Stromal cell of bone marrow (primary cell): ENCODE measurements at places on chromosomes 16 and 17.

GRCh38 chr17:55200904-55201303, 63.9 kb upstream of the HLF start:
- DNase-seq = no peak

DNA sequence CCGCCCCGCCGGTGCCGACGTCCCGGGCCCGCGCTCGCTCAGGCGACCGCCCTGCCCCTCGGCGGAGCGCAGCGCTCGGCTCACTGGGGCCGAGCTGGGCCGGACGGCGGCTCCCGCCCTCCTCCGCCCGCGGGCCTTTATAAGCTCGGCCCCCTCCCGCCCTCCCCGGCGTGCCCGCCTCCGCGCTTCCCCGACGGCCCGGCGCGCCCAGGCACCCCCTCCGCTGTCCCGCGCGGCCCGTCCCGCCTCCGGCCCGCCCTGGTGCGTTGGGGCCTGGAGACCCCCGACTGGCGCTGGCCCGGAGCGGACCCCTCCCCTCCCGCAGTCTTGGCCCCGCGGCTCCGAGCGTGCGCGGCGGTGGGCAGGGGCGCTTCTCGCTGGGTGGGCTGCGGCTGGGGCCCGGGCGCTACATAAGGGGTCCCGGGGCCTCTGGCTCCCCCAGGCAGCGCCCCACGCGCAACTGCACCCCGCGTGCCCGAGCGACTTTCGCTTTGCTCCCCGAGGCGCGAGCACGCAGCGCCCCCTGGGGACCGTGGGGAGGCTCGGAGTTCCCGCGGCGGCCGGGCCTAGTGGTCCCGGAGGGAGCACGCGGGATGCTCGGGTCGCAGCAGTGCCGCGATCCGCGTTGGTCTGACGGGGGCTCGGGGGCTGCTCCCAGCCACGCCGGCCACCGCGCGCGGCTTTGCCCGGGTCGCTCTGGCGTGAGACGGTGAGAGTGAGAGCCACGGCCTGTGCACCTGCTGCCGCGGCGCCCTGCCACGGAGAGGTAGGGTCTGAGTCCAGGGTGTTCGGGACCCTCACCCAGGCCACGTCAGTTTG, at the start of gene PIEZO1:
Gene PIEZO1, minus strand, starts transcription at position 115 of the 819 bp plus-strand sequence. CDS start 256 bp downstream, outside the sequence.
- DNase-seq = no peak

DNA sequence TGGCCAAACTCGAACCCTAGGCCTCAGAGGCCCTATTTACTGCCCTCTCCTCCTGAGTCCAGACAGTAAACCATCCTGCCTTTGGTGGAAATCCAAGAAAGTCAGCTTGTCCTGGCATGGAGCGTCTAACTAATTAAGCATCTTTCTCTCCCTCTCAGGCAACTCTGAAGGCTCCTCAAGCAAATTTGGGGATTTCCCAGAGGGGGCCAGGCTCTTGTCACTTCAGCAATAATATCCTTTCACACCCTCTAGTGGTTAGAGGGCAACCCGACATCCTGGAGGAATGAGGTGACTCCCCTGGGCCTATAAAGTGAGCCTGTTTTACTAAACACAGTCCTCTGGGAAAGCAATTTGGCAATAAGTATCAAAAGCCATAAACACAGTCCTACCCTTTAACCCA, 60.4 kb downstream of the NOG start:
- DNase-seq = no peak

GRCh38 chr17:73624496-73624988, 19.7 kb downstream of the SDK2 start:
- no peak for DNase-seq

DNA sequence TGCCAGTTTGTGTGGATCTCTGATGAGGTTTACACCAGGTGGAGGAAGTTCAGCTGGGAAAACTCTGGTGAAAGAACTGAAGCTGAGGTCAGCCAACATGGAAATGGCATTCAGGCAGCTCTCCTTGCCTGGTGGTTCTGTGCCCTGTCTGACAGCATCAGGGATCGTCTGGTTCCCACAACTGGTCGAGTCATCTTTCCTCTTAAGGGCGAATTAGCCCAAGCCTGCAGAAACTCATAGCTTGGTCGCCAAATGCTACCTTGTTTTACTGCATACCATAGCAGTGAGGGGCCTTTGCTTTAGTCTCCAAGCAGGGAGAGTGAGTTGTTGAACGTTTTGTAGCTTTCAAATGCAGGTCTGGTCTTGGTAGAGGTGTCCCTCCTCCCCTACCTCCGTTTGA, 7.2 kb downstream of the PLCG2 start:
- DNase-seq = no peak

- no peak for DNase-seq
Observed at GRCh38 chr16:22235839-22236745, 30.0 kb downstream of the EEF2K start.

GRCh38 chr16:15650698-15651171, 690 bp downstream of the NDE1 start:
- no peak for DNase-seq

GRCh38 chr16:31916056-31916488, 42.5 kb downstream of the ZNF267 start:
- DNase-seq = no peak

DNA sequence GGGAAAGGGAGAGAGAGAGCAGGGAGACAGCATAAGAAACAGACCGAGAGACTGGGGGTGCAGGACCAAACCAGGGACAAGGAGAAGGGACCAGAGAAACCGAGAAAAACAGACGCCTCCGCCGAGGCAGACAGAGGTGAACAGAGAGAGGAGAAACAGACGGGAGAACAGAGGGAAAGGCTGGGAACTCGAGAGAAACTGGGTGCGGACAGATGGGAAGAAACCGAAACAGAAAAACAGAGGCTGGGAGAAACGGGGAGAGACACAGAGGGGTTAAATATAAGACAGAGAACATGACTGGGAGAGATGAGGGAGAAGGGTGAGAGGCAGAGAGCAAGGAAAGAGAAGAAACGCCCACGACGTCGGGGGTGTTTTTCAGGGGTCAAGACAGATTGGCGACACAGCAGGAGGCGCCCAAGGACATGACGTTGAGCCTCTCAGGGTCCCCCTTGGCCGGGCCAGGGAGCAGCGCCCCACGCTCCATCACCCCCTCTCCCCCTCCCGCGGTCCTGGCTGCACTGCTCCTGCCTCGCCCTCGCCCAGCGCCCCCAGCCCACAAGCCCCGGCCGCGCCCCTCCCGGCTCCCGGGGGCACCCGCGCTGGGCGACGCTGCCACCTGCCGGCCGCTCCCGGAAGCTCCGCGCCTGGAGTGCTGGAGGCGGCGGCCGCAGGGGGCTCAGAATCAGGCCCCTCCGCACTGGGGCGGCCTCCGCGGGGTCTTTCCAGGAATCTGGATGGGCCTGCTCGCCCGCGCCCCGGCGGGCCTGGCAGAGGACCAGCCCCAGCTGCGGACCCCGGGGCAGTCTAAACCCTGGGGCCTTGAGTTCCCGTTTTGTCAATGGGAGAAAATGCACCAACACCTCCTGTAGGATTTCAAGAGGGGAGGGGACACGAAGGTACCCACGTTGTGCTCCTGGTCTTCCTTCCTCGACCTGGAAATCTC, 1.3 kb upstream of the TMEM92 start:
- peak; percentile 44 for DNase-seq

DNA sequence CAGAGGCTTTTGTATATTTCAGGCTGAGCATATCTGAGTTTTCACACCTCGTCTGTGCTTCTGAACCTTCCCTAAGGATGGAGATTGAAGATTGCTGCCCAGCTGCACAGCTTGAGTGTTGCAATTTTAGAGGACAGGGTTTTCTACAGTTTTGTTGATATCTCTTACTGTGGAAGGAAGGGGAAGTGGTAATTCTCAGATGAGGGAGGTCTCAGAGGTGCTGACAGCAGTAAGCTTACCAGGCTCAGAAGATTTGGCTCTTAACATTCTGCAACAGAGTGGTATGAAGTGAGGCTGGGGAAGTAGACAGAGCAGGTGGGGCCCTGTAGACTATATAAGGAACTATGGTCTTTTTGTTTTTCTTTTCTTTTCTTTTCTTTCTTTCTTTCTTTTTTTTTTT, 45.8 kb upstream of the ARHGAP17 start:
- no peak for DNase-seq

GRCh38 chr16:16150117-16150877, 73.0 kb downstream of the ABCC6 start:
- DNase-seq = no peak

DNA sequence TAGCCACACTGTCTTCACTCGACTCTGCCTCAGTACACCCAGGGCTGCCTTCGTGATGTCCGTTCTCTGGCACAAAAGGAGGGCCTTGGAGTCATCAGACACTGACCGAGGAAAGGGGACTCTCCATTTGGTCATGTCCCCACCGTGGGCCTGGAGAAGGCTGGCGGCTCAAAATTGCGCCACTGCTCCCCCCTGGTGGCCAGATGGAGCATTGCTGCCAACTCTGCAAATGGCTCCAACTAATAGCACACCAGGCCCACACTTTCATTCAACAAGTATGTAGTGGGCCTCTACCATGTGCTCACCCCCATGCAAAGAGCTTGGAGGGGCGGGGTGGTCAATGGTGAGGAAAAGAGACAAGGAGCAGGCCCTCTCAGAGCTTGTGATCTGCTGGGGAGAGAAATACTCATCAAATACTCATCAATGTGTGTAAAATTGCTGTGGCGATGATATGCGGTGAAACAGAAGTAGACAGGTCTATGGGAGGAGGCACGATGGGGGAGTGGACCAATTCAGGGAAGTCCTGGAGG, 5.2 kb upstream of the GRIN2C start:
- DNase-seq = peak; percentile 21

GRCh38 chr16:25126820-25127232, 15.3 kb downstream of the LCMT1 start:
- peak; percentile 55 for DNase-seq

GRCh38 chr17:30095507-30096244, 20.9 kb upstream of the NSRP1 start:
- DNase-seq = peak; percentile 73

GRCh38 chr17:45660474-45660873, 123.6 kb upstream of the CRHR1 start:
- no peak for DNase-seq

DNA sequence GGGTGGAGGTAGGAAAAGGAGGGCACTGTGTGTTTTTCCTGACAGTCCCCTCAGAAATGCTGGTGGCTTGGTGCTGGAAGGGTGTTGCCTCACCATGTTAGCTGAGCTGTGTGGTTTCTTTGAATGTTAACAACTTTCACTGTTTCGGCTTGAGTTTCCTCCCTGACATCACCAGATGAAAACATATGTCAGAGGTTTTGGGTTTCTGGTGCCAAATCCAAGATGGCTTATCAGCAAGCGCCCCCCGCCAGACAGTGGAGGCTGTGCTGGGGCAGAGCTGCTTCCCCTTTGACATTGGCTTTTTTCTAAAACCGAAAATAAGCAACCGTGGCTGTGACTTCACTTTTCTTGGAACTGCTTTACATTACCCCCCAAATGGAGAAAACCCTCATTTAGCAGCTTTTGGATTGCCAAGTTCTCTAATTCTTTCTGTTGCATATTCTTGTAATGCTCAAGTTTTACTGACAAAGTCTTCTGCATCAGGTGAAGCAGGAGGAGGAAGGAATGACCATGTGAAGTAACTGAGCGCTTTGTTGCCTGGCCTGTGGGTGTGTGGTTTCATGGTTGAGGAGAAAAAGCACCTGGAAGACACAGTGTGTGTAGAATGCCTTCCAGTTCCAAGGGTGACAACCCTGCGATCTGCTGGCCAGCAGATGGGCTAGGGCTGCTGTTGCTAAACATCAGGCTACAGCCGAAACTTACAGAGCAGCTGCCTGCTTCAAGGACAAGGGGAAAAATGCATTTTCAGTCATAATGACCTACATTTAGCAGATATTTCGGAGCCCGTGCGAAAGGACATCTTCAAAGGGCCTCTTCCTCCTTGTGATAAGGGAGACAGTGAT, 9.7 kb downstream of the RMI2 start:
- DNase-seq = no peak

GRCh38 chr17:82876149-82876548, 36.3 kb upstream of the ZNF750 start:
- no peak for DNase-seq

GRCh38 chr17:16415031-16415924, at the start of gene TRPV2:
Gene TRPV2, plus strand, starts transcription at chr17:16415571. Its CDS starts 2,098 bp downstream, at chr17:16417669.
- no peak for DNase-seq

- DNase-seq = no peak
Observed at GRCh38 chr17:7293816-7294613, 424 bp downstream of the YBX2 start.

- DNase-seq = no peak
Observed at GRCh38 chr17:5429191-5429887, 9.4 kb downstream of the RPAIN start.

DNA sequence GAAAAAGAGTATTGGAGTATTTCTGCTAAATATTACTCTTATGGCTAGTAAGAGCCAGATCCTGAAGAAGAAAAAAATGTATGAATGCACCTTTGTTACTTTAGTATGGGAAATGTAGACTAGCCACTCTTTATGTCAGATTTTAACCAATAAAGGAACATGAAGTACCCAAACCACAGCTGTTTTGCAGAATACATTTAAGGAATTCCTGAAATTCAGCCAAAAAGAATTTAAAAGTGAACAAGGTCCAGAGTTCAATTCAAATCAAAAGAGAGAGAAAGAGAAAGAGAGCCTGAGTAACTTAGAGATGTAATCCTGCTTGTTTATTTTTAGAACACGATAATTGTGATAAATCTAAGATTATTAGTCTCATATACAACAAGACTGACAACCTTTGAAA, 1.2 kb downstream of the KCNJ16 start:
- no peak for DNase-seq

DNA sequence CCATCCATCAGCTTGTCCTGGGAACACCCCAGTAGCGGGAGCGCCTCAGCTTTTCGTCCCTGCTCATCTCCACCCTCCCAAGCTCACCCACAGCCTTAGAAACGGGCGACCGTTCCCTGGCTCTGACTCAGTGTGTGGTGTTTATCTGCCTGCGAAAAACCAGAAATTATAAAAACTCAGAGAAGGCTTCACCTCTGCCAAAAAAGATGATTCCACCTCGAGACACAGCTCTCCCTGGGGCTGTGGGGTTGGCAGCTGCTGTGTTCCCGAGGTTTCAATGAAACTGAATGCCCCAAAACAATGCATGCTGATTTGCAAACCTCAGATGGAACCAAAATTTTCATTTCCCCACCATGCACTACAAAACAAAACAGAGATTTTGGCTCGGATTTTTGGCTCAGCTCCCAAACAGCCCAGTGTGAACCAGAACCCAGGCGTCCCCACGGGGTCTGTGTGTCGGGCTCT, 62.4 kb upstream of the MED9 start:
- DNase-seq = peak; percentile 91

- DNase-seq = no peak
Observed at GRCh38 chr16:35431829-35432663, 1972.6 kb downstream of the TP53TG3F start.

DNA sequence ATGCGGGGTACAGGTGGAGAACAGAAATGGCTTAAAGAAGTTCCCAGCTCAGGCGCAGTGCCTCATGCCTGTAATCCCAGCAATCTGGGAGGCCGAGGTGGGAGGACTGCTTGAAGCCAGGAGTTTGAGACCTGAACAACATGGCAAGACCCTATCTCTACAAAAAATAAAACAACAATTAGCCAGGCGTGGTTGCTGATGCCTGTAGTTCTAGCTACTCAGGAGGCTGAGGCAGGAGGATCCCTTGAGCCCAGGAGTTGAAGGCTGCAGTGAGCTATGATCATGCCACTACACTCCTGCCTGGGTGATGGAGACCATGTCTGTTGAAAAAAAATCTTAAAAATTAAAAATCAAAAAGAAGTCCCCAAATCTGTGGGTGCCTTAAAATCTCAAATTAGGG, 228.3 kb upstream of the WSB1 start:
- DNase-seq = no peak

GRCh38 chr17:149897-150584, 12.7 kb downstream of the SCGB1C2 start:
- DNase-seq = no peak
